Islet precursor cell (in vitro differentiated cells): ENCODE measurements at places on chromosomes 12 and 14.
A peak's percentile ranks its signal among the peaks of the same experiment; 100 is the strongest.

GRCh38 chr14:36281309-36281708, 39.1 kb downstream of the MBIP start:
- DNase-seq, result no peak

DNA sequence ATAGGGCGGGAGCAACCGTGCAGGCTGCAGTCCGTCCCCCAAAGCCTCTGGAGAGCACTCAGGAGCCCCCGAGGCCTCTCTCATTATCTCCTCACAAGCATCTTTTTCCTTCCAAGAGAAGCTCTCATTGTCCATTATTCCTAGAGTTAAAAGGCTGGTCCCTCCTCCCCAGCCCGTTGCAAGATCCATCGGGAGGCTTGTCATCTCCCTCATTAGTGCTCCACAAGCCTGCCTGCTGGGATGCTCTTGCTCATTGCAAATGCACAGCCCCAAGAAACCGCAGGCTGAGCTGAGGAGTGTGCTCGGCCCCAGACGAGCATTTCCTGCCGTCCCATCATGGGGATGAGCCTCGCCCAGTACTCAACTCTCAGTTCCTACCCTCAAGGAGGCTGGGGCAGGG, 23.3 kb downstream of the NUAK1 start:
- DNase-seq, result peak; percentile 89

- DNase-seq, result peak; percentile 96
These were observed 126.0 kb upstream of the ATF7IP start for GRCh38 chr12:14239350-14239934.

DNA sequence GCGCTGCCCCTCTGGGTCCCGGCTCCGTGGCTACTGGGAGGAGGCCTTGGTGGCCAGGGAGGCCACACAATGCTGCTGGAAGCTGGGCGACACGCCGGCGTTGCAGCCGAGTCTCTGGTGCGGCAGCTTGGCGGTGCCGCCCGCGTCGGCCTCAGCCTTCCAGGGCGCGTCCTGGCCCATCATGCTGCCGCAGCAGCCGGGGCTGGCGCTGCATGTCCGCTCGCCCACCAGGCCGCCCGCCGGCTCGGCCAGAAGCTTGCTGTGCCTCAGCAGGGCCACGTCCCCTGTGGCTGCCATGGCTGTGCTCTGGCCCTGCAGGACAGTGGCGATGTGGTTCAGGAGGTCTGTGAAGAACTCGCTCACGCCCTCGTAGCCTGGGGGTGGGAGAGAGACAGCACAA, 18.6 kb downstream of the CHGA start:
- no peak for DNase-seq

GRCh38 chr12:1778911-1779310, 41.5 kb upstream of the LRTM2 start:
- no peak for DNase-seq

- DNase-seq, result no peak
These were observed 10.6 kb upstream of the PYGL start for GRCh38 chr14:50954811-50955372.

GRCh38 chr12:118404876-118405521, 28.6 kb downstream of the SUDS3 start:
- DNase-seq, result peak; percentile 83

DNA sequence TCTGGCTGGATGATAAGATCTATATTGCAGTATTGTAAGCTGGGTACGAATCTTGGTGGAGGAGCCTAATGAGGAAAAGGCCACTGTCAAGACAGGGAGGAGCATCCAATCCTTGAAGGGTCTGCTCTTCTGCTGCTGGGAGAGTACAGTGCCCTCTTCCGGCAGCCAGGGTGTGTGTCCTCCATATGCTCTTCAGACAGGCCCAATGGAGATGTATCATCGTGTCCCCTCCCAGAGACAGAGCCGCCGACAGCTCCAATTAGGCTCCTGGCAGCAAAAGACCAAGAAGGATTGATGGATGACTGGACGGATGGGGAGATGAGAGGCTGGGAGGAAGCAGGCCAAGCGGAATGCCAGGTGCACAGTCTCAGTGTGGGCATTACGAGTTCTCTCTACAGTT, 51.6 kb upstream of the PIWIL1 start:
- DNase-seq, result peak; percentile 70

- no peak for DNase-seq
These were observed 232.2 kb downstream of the C12orf50 start for GRCh38 chr12:87796961-87797516.

GRCh38 chr12:95834572-95834971, 24.2 kb upstream of the SNRPF start:
- no peak for DNase-seq

DNA sequence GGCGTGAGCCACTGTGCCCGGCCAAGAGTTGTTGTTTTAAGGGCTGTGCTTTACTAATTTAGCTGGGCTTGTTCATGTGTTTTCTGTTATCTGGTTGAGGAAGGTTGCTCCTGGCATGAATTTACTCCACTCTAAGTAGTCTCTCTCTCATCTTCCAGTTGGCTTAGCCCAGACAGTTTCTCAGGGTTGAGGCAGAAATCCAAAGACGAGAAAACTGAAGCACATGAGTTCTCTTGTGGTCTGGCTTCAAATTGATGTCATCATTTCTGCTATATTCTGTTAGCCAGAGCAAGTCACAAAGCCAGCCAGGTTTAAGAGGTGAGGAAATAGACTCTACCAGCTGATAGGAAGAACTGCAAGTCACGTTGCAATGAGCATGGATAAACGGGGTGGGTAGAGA, 57.9 kb downstream of the E2F7 start:
- DNase-seq, result no peak

DNA sequence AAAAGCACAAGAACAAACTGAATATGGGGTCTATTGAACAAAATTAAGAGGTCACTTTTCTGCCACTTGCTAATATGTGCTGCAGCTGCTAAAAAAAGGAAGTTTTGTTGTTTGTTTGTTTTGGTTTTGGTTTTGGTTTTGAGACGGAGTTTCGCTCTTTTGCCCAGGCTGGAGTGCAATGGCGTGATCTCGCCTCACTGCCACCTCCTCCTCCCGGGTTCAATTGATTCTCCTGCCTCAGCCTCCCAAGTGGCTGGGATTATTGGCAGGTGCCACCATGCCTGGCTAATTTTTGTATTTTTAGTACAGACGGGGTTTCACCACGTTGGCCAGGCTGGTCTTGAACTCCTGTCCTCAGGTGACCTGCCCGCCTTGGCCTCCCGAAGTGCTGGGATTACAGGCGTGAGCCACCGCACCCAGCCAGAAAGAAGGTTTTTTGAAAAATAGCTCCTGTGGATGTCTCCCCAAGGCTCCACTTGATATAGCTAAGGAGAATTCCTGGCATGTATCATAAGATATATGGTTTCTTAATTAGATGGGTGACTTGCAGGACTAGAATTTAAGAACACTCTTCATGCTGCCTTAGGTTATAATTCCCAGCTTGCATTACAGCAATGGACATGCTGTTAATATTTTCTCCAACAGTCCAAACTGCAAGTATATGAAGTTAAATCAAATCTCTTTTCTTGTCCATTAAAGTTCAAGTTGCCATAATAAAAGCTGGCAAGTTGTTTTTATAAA, 237.6 kb upstream of the AMIGO2 start:
- no peak for DNase-seq

- DNase-seq, result no peak
These were observed 66.2 kb downstream of the RNF34 start for GRCh38 chr12:121465921-121466793.

DNA sequence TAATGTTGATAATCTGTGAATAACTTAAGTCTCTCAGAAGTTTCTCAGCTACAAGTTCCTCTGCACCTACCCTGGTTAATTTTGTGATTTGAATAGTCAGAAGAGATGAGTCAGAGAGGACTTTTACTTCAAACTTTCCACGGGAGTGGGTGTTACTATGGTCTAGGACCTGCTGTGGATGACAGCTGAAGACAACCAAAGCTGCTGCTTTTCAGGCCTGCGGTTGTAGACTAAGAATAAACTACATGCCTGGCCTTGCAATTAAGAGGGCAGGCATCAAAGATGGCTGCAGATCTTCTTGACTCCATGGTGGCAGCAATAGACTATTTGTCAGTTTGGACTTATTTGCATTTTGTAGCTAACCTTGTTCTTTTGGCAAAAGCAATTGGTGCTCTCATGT, 227.1 kb upstream of the KRR1 start:
- DNase-seq, result no peak

GRCh38 chr14:21036751-21037150, 2.1 kb upstream of the RNASE13 start:
- no peak for DNase-seq

GRCh38 chr14:100552524-100553125, 34.6 kb downstream of the BEGAIN start:
- no peak for DNase-seq

GRCh38 chr12:131600160-131600532, 110.7 kb upstream of the SFSWAP start:
- no peak for DNase-seq
